ENCODE measurements at places on chromosomes 4 and X.

GRCh38 chr4:26267087-26267486 is 53.7 kb upstream of the RBPJ start:
- DNase-seq, result no peak

DNA sequence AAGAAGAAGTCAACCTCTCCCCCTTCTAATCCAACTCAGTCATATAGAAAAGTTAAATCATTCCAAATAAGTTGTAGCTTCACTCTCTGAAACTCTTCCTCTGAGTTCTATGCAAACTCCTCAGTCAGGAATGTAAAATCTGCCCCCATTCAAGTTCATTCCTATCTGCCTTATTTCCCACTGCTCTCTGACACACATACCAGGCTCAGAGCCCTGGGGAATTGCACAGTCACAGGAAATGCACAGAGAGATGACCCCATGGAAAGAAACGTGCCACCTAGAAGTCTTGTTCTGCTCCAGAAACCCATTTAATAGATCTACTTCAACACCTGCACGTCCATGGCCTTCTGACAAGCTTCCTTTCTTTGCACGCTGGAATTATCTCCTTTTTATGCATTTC is 236.0 kb upstream of the VCX3A start:
- DNase-seq, result no peak

GRCh38 chr4:90237751-90238530 is 110.7 kb downstream of the CCSER1 start:
- DNase-seq, result no peak

- DNase-seq, result no peak
Observed at GRCh38 chr4:90113881-90114457, 13.2 kb upstream of the CCSER1 start.

DNA sequence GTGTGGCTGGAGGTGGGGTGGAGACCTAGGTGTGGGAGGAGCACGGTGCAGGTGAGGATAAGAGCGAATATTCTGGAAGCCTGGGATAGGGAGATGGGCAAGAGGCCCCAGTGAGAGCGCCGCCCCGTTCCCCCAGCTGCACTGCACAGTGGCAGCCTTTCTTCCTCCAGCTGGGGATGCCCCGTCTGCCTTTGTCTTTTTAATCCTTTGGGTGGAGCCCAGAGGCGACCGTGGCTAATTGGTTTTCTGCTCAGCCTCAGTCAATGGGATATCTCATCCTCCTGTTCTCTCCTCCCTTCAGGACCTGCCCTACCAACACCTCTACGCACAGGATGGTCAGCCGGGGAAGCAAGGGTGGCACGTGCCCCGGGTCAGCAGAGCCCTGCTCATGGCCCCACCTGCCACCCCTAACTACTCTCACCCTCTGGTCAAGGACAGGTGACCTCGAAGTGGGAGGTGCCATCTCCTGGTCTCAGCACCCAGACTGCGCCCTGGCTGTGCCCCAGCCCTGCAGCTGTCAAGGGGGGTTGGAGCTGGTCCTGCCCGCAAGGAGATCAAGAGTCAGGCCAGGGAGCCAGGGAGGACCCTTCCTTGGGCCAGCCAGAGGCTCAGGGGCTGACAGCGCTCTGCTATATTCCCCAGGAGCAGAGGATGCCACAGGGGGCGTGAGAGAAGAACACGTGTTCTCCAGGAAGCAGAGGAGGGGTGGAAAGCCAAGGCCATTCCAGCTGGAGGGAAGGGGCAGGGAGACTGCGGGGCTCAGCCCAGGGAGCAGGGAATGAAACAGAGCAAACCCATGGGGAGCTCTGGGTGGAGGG is 64.0 kb downstream of the ADRA2C start:
- no peak for DNase-seq

DNA sequence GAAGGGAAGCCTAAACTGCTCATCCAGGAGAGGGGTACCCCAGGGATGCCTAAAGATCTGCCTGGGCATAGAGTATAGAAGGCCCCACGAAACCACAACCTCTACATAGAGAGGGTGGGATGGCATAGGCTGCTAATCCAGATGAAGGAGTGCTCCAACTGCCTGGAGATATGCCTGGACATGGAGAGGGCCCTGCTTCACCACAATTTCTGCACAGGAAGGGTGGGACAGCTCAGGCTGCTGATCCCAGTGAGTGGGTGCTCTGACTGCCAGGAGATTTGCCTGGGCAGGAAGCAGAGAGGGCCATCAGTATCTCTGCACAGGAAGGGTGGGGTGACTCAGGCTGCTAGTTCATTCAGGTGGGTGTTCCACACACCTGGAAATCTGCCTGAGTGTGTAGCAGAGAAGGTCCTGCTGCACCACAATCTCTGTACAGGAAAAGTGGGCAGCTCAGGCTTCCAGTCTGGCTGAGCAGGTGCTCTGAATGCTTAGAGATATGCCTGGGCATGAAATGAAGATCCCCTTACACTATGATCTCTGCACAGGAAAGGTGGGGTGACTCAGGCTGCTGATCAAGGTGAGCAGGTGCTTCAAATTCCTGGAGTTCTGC is 61.1 kb downstream of the ZNF518B start:
- DNase-seq, result no peak

DNA sequence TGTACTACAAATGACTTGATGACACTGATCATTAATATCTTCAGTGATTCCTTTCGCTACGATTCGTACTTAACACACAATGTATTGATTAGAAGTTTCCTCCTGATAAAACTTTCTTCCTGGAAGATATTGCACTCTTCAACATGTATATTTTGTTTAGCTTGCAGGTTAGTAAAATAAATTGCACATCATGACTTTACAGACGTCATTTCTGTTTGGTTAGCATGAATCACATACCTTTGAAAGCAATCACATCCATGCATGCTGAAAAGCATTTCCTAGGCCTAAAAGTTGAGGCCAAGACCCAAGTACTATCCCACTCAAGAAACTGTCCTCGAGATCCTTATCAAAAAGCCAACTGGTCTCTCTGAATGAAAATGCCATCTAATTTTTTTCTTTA is 1841.0 kb upstream of the PCDH7 start:
- DNase-seq, result no peak

GRCh38 chr4:135741583-135741982 is 1540.0 kb upstream of the PABPC4L start:
- DNase-seq, result no peak

- DNase-seq, result no peak
Observed at GRCh38 chrX:154918060-154918483, 31.9 kb downstream of the F8A1 start.

DNA sequence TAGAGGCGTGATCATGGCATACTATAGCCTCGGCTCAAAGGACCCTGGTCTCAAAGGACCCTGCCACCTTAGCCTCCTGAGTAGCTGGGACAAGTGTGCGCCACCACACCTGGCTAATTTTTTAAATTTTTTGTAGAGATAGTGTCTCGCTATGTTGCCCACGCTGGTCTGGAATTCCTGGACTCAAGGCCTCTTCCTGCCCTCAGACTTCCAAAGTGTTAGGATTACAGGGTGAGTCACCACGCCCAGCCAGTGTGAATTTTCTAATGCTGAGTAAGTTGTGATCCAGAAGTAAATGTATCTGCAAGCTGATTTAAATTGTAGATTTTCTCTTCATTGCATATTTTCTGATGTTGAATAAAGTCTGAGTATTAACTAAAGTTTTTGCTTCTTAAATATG is 2.6 kb upstream of the ZNF674 start:
- DNase-seq, result no peak

DNA sequence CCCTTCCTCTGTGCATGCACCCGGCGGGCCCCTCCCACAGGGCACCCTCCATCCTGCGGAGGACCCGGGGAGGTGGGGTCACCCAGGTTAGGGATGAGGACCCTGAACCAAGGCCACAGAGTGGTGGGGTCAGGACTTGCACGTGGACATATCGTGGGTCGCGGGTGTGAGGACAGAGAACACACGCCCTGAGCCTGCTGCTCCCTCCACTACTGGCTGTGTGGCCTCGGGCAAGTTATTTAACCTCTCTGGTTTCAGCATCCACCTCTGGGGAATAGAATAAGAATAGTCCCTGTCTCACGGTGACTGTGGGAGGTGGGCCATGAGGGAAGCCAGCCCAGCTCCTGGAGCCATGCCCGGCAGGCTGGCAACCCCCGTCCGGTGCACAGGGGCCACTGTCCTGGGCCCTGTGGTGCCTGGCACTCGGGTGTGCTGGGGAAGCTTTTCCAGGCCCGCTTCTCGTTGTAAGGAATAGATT is 5.1 kb downstream of the PSAPL1 start:
- DNase-seq, result no peak

GRCh38 chrX:48781705-48782104 is 4.7 kb upstream of the GATA1 start:
- no peak for DNase-seq

- no peak for DNase-seq
Observed at GRCh38 chrX:42290608-42291007, 367.3 kb upstream of the CASK start.

GRCh38 chrX:106201502-106202178 is 33.5 kb downstream of the PWWP3B start:
- DNase-seq, result no peak

- no peak for DNase-seq
Observed at GRCh38 chr4:77002321-77003107, 53.0 kb downstream of the SEPTIN11 start.

DNA sequence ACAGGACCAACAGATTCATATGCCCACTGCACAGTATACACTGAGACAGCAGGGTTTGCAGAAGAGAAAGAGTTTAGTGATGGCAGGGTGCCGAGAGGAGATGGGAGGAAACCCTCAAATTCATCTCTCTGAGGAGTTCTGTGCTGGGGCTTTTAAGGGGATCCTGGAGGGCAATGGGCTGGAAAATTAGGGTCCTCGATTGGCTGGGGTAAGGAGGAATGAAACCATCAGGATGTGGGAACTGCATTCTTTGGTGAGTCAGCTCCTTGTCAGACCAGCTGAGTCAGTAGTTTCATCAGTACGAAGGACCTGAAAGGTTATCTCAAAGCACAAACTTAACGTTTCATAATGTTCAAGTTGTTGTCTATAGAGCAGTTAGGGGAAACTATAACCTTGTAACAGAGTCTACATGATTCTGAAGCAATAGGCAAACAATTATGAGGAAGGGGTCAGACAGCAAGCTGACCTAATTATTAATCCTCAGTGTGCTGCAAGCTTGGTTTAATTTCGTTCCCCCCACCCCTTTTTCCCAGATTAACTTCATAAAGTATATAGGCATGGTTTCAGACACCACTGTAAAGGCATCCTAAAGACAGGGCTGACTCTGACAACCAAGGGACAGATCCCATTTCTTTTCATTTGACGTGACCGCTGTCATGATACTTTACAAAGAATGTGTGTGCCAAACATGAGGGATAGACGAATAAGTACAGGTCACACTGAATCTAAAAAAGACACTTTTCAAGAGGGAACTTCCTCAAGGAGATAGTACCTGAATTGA is 1.5 kb upstream of the MSMO1 start:
- DNase-seq, result no peak

GRCh38 chr4:62454535-62454934 is 1254.4 kb downstream of the ADGRL3 start:
- DNase-seq, result no peak

DNA sequence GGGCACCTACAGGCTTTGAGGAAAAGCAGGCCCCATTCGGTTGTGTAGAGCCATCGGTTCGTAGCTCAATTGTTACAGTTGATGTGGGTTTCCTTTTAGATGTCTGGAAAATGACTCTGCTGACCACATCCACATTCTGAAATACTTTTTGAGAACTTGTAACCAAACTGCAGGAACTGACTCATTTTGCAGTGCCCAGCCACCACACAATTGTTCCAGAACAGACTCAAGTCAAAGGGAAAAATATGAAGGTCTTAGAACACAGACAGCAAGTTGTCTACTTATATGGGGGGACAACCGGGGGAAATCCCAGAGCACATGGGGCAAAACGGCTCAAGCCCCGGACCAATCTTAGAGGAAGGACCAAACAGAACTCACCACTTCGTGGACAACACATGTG is 557.6 kb upstream of the DIPK2B start:
- no peak for DNase-seq

- no peak for DNase-seq
Observed at GRCh38 chrX:49925176-49925575, 2.8 kb downstream of the CLCN5 start.

- no peak for DNase-seq
Observed at GRCh38 chr4:105417624-105418023, 56.2 kb downstream of the PPA2 start.

- no peak for DNase-seq
Observed at GRCh38 chr4:168540086-168540485, 43.2 kb downstream of the PALLD start.

DNA sequence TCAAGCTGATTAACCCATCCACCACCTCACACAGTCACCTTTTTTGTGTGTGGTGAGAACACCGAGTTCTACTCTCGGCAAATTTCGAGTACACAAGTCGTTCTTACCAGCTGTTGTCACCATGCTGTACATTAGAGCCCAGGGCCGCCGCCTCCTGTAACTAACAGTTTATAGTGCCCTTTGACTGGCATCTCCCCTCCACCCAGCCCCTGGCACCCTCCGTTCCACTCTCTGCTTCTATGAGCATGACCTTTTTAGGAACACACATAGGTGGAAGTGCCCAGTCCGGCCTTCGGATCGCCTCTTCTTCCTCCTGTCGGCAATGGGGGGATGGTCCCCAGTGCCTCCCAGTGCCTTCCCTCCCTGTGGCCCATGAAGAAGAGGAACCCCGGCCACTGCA is 141.4 kb downstream of the STK32B start:
- no peak for DNase-seq

DNA sequence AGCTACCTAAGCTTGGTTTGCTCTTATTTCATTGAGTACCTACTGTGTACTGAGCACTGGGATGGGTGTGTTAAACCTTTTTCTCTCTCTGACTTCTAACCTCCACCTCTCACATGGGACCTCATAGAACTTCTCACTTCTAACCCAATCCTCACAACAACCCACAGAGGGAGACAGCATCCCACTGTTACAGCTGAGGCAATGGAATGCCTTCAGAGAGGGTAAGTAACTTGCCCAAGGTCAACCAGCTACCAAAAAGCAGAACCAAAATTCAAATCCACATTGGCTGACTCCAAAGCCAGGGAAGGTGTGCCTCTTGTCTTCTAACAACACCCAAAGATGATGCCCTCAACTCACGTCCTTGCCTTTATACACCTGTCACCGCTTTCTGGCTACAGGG is 5.4 kb downstream of the SEL1L3 start:
- no peak for DNase-seq

DNA sequence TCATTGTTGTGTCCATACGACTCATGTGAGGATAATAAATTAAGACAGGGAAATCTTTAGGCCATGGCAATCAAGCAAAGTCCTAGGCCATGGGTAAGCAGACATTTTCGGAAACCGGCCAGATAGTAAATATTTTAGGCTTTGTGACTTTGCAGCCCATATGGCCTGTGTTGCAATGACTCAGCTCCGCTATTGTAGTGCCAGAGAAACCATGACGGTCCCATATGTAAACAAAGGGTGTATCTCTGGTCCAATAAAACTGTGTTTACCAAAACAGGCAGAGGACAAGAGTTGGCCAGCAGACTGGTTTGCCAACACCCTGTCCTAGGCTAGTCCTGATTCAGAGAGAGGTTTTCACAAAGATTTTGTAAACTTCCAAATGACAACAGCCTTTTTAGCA is 5.0 kb downstream of the FAM114A1 start:
- no peak for DNase-seq

- DNase-seq, result no peak
Observed at GRCh38 chr4:134780244-134780643, 578.7 kb upstream of the PABPC4L start.

DNA sequence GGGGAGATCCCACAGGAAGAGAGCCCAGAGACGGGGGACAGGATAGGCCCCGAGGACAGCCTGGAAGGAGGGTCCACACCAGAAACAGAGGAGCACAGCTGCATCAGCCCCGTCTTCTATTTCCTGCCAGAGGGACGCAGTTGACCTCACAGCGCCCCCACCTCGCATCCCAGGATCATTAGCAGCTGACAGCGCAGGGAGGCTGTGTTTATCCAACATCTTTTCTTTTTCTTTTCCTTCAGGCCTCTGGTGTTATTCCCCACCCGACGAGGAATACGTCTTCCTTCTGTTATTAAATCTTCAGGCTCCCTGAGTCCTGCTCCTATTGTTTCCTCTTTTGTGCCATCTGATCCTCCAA is 75.4 kb downstream of the DCHS2 start:
- no peak for DNase-seq

Data from stimulated activated CD4-positive, alpha-beta T cell treated with anti-CD3 and anti-CD28 coated beads, Interleukin-1b, Interleukin-23, amount 100 ng/mL, for 1 hour (primary cell).